ENCODE measurements at places on chromosomes 7 and 10.

GRCh38 chr10:97763947-97764346, 7.9 kb downstream of the SFRP5 start:
- no peak for DNase-seq

GRCh38 chr7:121620206-121620605, 224.1 kb upstream of the FAM3C start:
- no peak for DNase-seq

DNA sequence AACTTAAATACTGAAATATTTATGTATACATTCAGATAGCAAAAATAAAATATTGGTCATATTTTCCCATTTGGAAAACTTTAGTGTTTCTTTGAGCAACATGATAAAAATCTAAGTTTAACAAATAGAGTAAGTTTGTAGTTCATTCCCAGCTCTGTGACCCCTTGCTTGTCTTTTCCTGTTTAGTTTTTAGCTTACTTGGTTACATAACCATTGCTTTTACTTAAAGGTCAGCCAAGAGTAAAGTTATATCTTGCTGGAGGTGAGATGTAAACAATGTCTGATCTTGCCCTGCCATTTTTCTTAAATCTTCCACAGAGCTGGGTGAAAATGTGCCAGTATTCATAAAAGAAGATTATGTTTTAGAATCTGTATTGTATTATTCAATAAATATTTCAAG, 46.7 kb upstream of the MDFIC start:
- DNase-seq = no peak

DNA sequence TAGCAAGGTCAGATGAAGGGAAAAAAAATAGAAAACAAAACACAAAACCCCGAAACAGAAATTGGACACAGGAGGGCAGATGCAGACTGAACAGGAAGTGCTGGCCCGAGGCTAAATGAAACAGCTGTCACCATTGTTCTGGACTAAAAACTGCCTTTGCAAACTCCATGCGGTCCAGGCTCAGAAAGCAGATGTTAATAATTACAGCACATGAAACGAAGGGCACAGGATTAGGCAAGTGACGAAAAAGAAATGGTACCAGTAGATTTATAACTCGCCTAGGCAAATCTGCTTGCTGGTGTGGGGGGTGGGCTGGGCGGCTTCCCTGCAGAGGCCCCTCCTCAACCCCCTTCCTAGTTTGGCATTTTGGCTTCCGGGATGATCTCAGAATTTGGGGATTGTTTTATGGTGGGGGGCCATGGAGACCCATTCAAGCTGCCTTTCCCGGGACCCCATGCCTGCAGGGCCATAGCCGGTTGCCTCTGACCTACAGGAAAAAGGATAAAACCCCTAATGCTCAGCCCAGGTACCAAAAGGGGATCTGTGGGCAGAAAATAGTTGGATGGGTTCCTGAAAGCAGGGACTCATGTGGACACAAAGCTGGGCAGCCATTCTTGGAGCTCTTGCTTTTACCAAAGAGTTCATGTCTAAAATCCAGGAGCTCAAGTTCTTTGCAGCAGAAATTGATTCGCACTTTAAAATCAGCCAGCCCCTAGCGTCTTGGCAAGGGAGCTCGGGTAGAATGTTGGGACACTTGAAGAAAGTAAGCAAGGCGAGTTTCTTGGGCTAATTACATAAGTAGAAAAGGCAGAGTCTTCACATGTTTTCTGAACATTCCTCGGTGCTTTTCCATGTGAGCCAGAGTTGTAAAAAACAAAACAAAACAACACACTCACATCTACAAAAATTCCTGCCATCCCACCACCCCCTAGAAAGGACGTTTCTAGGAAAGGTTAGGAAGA, 39.0 kb upstream of the EMX2 start:
- no peak for DNase-seq

GRCh38 chr7:95253986-95254385, 70.3 kb downstream of the PON1 start:
- DNase-seq = no peak

DNA sequence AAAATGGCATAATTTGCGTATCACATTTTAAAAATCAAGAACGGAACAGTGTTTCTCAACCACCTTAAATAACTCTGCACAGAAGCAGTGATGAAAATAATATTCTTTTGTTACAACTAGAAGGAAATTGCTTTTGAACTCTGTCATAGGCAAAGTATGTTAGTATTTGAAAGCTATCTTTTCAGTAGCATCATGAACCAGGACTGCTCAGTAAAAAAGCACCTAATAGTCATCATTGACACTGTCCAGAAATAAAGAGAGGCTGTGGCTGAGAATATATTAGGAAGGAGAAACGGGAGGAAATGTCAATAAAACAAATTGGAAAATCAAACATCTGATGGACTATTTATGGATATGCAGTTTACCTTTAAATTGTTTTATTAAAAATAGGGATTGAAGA, 237.2 kb upstream of the AKR1E2 start:
- no peak for DNase-seq

- no peak for DNase-seq
These were observed 27.0 kb downstream of the BLNK start for GRCh38 chr10:96244354-96244753.

DNA sequence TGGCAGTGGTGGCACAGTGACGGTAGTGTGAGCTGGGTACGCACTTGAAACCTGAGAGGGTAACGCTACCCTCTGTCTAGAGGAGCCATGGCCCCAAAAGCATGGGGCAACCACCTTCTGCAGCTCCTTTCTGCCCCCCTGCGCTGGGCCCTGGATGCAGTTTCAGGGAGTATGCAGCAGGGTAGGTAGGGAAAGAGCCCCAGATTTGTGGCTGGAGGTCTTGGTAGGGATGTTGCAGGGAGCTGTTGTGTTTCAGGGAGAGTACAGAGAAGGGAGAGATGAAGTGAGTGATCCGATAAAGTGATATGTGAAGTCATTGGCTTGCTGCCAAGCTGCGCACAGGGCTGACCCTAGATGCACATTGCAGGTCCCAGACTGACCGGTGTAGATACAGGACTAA, 2.7 kb upstream of the PGAM2 start:
- no peak for DNase-seq

Data from NCI-H1048 (cell line).